ENCODE measurements at places on chromosomes 7 and 10. TPM values are rescaled to one million over a fixed set of nuclear protein-coding genes. Genes with fewer than 3 reads are reported as not detected.

DNA sequence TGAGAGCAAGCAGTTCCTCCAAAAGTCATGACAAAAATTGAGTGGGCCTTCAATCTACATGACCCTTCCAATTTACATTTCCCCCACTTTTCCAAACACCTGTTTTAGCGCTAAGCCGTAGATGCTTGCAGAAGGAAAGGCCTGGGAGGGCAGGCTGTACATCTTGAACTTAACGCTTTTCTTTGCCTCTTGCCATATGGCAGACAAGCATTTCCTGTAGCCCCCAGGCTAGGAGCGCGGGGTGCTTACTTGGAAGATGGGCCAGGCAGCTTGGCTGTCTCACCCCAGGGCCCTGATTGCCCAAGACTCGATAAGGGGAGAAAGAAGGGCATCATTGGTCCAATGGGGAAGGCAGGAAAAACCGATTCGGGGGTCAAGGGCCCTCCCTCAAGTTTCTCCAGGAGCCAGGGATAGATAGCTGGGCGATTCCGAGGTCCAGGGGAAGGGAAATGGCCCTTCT lies 1.8 kb downstream of the HOXA10 start:
- H3K4me3 ChIP-seq: no peak overlapping the region
- no peaks in the 10 kb centered on the region for H3K27me3 ChIP-seq
- peak; percentile 72 for DNase-seq
- H3K27ac ChIP-seq: no peak overlapping the region
- H3K36me3 ChIP-seq: no peaks in the 10 kb centered on the region

Gene OR2F2
- not detected for polyA plus RNA-seq

DNA sequence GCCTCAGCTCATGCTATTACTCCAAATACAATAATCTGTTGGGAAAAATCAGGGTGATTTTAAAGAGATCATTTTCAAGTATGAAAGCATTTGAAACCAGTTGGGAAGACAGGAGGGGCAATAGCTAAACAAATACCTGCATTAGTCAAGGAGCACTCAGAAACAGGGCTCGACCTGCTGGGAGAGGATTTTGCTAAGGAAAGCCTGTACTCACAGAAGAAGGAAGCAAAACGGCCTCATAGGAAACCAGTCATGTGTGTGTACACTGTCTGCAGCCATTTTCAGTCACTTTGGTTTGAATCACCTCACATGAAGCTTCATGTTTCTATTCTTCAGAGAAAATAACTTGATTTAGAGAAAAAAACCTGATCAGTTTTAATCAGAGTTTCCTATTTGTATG lies 38.6 kb downstream of the FZD1 start:
- no peak overlapping the region for H3K4me3 ChIP-seq
- H3K36me3 ChIP-seq: peaks cover 1% of the 10 kb centered on the region
- no peak for DNase-seq
- H3K4me1 ChIP-seq: no peaks in the 10 kb centered on the region
- H3K27me3 ChIP-seq: peaks cover 2% of the 10 kb centered on the region
- H3K27ac ChIP-seq: no peak overlapping the region

DNA sequence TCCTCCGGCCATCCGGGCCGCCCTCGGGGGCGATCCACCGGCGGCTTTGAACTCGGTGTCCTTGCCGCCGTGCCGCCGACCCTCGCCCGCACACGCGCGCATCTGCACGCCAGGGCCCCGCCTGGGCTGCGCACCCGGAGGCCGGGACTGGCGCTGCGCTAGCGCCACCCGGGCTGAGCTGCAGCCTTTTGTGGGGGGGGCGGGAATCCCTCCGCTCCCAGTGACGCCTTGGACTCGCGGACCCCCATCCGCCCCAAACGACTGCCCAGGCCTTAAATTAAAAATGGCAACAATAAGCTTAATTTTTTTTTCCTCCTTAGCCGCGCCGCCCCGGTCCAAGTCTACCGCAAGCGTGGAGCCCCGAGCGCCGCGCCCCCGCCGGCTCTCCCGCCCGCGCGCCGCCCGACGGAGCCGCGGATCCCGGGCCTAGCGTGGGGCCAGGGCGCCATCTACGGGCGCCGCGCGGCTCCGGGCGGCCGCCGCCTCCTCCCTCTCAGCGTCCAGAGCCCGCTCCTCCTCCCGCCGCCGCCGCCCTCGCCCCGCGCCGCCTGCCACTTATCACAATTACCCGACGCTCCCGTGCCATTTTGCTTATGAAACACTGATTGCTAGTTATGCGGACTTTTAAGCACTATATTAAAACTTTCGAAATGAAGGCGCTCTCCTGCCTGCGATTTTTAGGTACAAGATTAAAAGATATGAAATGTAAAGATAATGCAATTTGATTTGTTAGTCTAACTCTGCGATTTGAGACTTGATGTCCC lies 7.5 kb upstream of the EBF3 start:
- peak; percentile 57 for DNase-seq
- H3K4me1 ChIP-seq: no peaks in the 10 kb centered on the region
- H3K27ac ChIP-seq: no peak overlapping the region
- H3K4me3 ChIP-seq: no peak overlapping the region
- no peaks in the 10 kb centered on the region for H3K27me3 ChIP-seq

DNA sequence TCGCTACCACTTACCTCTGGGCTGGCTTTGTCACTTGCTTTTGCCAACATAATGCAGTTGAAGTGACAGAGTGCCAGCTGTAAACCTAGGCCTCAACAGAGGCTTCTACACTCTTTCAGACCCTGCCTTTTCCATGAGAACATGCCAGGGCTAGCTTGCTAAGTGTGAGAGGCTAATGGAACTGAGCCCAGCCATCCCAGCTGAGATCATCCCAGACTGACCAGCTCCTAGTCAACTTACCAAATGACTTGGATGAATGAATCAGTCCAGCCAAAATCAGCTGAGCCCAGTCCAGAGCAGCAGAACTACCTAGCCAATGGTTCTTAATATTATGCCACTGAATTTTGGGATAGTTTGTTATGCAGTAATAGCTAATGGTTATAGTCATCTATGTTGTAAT lies 34.7 kb upstream of the MKLN1 start:
- no peaks in the 10 kb centered on the region for H3K27me3 ChIP-seq
- no peak overlapping the region for H3K4me3 ChIP-seq
- H3K27ac ChIP-seq: no peak overlapping the region
- H3K4me1 ChIP-seq: no peaks in the 10 kb centered on the region
- H3K36me3 ChIP-seq: no peaks in the 10 kb centered on the region
- DNase-seq: peak; percentile 67

DNA sequence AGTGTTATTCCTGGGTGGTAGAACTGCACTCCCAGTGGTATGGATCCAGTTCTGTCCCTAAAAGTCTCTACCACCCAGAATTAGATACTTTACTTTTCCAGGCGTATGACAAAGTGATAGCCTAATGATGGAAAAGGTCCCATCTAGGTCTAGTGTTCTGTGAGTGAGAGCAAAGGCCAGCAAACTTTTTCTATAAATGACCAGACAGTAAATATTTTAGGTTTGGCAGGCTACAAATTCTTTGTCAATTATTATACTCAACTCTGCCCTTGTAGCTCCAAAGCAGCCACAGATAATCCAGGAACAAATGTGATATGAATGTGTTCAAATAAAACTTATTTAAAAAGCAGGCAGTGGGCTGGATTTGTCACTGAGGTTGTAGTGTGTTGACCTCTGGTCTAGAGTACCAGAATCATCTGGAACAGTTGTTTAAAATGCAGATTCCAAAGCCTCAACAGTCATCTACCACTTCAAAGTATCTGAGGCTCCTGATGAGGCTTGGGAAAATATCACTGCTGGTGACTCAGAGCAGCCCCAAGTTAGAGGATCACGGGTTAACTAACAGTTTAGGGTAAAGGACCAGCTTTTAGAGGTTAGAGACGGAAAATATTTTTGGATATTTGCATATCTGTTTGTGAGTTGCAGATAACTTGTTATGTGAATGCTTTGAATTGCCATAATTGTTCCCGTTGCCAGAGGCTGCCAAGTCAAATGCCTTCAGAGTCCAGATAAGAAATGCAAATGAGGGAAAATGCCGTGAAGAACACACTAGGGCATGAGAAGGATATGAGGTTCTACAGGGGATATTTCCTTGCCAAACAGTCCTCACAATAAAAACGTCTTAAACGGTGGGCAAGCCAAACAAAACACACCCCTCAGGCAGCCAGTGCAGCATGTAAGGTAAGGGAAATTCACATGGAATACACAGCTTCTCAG lies 19.4 kb downstream of the NRAP start:
- H3K4me1 ChIP-seq: peaks cover 4% of the 10 kb centered on the region
- no peak for DNase-seq
- no peaks in the 10 kb centered on the region for H3K27me3 ChIP-seq
- no peaks in the 10 kb centered on the region for H3K36me3 ChIP-seq
- no peak overlapping the region for H3K27ac ChIP-seq

Data from aorta (tissue), 5 donors.